Mesangial cell (primary cell): ENCODE measurements at places on chromosomes 7 and 10. TPM values are rescaled to one million over a fixed set of nuclear protein-coding genes. Genes with fewer than 3 reads are reported as not detected.

Gene ZNF804B
- total RNA-seq: not detected in 2 replicates

Gene SPDYE16
- not detected in 2 replicates for total RNA-seq

Gene HOXA9
- total RNA-seq: 87.0 and 98.1 TPM in 2 replicates

Gene CPEB3
- total RNA-seq: 0.16 and 0.89 TPM in 2 replicates

Gene WDFY4
- not detected in 2 replicates for total RNA-seq

Gene HHEX
- total RNA-seq: 0.65 and 0.89 TPM in 2 replicates

Gene GATA3
- 0.76 TPM in 1 of 2 replicates, not detected in the other for total RNA-seq
